ENCODE measurements at places on chromosomes 2 and 18.

DNA sequence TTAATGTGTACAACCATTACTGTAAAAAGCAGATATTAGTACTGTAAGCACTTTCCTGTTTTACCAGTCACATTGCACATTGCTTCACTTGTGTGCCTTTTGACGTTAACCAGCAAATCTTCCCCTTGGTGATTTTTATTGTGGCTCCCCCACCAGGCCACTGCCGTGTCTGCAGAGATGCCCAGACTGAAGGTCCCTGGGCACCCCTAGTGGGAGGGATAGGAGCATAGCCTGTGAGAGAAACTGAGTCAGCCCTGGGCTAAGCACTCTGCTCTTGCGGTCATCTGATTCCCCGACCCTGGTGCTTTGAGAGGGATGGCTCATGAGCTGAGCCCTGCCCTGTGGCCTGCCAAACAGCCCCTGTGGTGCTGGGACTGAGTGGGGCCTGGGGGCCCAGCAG is 73.4 kb downstream of the INPP4A start:
- DNase-seq, result no peak

DNA sequence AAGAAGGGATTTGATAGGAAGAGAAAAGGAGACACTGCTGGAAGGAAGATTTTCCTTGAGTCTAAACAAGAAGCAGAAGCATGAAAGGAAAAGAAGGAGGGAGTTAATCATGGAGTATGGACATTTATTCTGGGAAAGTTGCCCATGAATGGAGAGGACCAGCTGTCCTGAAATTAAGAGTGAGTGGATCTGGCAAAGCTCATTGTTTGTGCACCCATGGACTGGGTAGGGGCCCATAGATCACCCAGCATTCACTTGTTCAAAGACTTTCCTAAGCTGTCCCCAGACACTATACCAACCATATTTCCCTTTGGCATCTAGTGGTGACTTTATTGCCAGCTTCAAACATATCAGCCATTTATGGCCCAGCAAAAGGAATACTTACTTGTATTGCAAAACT is 422.7 kb downstream of the FBXO15 start:
- no peak for DNase-seq

DNA sequence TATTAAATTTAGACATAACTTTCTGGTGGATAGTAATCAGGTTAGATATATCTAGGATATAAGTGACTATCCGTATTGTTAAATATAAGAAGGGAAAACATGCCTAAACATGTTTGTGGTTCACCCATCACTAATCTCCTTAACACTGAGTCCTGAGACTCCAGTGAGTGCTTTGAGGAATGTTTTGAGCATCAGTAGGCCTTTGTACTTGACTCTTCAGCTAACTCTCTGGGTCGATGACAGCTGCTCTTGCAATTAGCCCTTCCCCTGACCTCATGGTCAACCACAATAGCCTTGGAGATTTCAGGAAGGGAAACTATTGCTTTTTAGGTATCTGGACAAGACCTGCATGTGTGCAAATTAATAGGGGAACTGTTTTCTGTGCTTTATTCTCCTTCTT is 716.8 kb downstream of the EPHA4 start:
- DNase-seq, result no peak

DNA sequence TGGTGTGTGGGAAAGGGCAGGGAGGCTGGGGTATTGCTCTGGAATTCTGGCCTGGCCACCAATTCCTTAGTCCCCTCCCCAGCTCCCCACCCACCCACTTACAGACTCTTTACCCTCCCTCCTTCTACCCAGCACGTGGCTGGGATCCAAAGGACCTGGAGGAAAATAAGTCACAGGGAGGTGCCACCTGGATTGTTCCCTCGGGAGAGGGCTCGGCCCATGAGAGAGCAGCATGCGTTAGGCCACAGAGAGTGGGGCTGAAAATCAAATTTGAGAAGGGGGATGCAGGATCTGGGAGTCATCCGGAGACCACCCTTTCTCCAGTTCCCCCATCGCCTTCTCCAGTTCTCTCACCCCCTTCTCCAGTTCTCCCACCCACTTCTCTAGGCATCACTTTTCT is 3.0 kb downstream of the ASPRV1 start:
- DNase-seq, result no peak

GRCh38 chr18:32553174-32553573 is 82.5 kb upstream of the GAREM1 start:
- DNase-seq, result no peak

DNA sequence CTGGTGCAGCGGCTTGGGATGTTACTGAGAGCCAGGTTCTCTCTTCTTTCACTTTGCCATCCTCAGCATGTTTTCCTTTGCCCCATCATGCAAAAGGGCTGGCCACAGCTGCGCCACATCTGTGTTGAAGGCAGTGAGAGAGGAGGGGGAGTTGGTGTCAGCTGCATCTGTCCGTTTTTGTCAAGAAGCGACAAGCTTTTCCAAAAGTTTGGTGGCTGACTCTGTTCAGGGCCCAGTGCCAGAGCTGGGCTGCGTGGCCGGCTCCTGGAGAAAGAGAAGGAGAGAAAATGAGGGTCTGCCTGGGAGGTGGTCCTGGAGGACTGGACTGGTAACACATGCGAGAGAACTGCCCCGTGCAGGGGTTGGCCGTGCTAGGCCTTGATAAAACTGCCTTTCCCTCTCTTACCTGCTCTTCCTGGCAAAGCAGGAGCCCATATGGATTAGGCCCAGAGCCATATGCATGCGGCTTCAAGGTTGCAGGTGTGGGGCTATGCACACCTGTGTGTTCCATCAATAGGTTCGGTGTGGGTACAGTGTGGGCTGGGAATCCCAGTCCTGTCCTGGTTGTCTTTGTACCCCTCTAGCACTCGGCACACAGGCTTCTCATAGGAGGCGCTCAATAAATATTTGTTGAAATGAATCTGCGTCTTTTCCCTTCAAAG is 9.0 kb downstream of the RNF144A start:
- no peak for DNase-seq

DNA sequence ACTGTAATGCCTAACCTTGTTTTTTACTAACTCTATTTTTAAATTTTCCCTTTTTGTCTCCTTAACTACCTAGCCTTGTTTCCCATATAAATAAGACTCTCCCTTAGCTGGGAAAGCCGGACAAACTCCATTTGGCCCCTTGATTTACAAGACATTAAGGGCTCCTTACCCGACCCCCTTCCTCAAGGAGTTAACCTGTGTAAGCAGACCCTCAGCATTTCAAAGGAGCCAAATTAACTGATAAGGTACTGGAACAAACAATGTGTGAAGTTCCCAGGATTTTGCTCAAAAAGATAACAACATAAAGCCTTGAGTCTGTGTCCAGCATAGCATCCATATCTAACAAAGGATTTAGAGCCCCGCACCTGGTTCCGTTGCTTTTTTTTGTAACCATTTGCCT is 59.6 kb upstream of the C2orf15 start:
- DNase-seq, result no peak

GRCh38 chr2:24720310-24720709 is 72.9 kb downstream of the PTRHD1 start:
- no peak for DNase-seq

DNA sequence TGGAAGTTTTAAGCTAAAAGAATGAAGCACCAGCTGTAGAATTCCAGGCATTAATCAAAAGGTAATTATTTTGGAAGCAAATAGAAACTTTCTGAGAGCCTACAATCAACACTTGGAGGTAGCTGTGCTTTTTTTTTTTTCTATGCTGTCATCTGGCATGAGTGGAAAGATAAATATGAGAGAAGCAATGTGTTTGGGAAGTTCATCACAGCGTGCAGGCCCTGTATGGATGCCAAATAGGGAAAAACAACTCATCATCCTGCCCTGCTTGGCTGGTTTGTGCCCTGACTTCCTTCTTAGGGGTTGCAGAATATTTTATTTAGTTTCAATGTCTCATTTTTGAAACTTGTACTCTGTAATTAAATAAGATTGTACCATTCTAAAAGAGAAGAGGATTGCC is 437.4 kb downstream of the PIK3C3 start:
- DNase-seq, result peak; percentile 35

GRCh38 chr2:15867194-15868171 is 72.9 kb upstream of the MYCN start:
- DNase-seq, result no peak

- no peak for DNase-seq
These were observed 31.8 kb downstream of the CREG2 start for GRCh38 chr2:101355401-101356054.

GRCh38 chr2:207093234-207093633 is 72.5 kb downstream of the KLF7 start:
- DNase-seq, result no peak

DNA sequence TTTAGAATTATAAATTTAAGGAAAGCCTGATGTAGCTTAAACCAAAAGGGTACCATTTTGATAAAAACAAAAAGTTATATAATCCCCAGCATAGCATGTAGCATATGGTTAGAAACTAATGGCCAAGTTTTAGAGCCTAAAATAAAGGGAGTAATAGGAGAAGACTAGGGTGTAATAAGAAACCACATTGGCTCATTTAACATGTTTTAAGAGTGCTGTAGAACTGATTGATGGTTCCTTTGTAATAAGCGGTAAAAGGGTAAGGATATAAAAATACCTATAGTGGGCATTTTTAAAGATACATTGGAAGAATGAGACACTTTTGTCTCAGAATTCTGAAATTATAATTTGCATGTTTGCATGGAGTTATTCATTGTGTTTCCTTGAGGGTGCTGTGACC is 1.9 kb downstream of the PSMA8 start:
- no peak for DNase-seq

GRCh38 chr18:80009661-80010550 is 21.5 kb upstream of the TXNL4A start:
- DNase-seq, result peak; percentile 98

- DNase-seq, result no peak
These were observed 9.8 kb downstream of the TBR1 start for GRCh38 chr2:161425728-161426454.

DNA sequence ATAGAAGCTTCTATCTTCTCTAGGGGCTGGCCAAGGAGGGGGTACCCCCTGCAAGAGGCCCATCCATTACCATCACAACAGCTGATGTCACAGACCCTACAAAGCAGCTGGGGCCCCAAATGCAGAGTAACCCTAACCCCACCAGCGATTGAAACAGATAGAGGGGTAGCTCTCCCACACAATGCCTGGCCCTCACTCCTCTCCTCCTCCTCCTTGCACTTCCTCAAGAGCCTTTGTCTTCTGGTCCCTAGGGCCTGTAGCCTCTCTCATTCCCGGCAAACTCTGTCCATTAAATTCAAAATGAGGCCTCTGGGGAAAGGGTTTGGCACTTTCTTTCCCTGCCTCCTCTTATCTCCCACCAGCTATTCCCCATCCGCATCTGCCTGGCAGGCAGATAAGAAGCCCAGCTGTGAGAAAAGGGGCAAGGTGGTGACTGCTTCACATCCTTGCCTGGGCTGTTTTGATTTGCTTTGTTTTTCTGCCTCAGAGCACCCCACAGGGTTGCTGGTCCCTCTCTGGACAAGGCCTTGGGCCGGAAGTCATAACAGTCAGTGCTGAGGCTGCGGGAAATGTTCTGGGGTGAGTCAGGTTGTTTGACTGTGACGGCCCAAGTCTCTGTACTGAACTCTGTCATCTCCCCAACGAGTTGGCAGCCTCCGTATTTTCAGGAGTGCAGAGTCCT is 26.1 kb upstream of the CYP26B1 start:
- no peak for DNase-seq

DNA sequence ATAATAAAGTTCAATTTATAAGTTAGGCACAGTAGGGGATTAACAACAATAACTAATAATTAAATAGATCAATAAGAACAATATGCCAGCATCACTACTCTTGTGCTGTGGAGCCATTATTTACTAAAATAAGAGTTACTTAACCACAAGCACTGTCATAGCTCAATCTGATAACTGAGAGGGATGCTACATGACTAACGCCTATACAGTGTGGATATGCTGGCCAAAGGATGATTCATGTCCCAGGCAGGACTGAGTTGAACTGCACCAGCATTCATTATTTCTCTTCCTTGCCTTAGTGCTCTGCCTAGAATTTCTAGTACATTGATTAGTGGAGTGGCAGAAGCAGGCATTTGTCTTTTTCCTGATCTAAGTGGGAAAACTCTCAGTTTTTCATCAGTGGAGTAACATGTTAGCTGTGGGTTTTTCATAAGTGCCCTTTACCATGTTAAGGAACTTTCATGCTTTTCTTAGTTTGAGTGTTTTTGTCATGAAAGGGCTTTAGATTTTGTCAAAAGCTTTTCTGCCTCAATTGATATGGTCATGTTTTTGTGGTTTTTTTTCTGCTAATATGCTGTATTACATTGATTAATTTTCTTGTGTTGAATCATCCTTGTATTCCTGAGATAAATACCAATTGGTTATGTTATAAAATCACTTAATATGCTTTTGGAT is 21.7 kb downstream of the KIAA1328 start:
- DNase-seq, result peak; percentile 77

DNA sequence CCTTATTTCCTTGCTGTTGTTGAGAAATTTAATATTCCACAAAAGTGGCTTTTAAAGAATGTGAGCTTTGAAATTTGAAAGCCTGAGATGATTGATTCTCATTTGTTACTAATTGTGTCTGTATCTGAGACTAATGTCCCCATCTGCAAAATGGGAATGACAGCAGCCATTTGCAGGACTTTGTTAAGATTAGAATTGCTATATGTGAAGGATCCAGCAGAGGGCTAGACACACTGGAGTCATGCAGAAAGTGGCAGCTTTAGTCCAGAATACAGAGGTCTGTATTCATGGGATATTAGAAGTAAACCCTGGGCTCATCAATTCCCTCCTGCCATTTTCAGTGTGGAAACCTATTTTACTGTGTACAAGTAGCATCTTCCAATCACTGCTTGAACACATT is 296.5 kb upstream of the GYPC start:
- DNase-seq, result no peak

- no peak for DNase-seq
These were observed 1867.4 kb downstream of the SUCLG1 start for GRCh38 chr2:82591718-82592117.

GRCh38 chr2:113268621-113269360 is 9.9 kb downstream of the PAX8 start:
- DNase-seq, result no peak

DNA sequence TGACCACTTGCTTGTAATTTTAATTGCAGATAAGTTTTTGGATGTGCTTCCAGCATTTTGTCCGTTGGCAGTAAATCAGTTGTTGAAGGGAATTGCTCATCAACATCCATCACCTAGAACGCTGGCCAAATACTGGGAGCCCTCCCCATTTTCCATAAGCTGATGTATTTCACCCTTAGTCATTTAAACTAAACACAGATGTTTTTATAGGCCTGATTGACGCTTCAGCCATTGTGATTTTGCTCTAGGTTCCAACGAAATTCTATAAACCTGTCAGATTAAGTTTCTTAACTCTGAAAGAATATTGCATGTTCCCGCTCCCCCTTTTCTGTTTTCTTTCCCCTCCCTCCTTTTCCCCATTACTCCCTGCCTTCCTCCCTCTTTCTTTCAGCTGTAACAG is 1.0 kb upstream of the RPRM start:
- DNase-seq, result no peak

- peak; percentile 85 for DNase-seq
These were observed 95.8 kb downstream of the SPP2 start for GRCh38 chr2:234146087-234146826.

- no peak for DNase-seq
These were observed 238.8 kb downstream of the ZNF407 start for GRCh38 chr18:74836296-74837139.

- no peak for DNase-seq
These were observed 103.5 kb downstream of the TPO start for GRCh38 chr2:1516798-1517060.

Measured in stromal cell of bone marrow (primary cell).